ENCODE measurements at places on chromosomes 13 and 19.

- DNase-seq: no peak
Observed at GRCh38 chr19:8261347-8261746, 46.8 kb downstream of the CD320 start.

GRCh38 chr19:17721821-17722220, 2.5 kb downstream of the MAP1S start:
- DNase-seq: no peak

- DNase-seq: no peak
Observed at GRCh38 chr13:32889986-32890565, 126.1 kb upstream of the KL start.

DNA sequence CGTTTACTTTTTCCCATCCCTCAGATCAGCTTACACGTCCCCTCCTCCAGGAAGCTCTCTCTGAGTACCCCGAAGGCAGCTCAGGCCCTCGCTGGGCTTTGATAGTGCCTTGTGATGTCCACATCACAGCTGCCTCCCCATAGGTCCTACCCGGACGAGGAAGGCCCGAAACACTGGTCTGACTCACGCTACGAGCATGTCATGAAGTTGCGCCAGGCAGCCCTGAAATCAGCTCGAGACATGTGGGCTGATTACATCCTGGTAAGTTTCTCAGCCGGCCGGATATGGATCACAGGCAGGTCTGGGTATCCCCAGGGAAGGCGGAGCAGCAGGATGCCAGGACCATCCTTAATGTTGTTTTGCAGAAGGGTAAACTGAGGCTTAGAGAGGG, 4.8 kb downstream of the COLGALT1 start:
- no peak for DNase-seq

DNA sequence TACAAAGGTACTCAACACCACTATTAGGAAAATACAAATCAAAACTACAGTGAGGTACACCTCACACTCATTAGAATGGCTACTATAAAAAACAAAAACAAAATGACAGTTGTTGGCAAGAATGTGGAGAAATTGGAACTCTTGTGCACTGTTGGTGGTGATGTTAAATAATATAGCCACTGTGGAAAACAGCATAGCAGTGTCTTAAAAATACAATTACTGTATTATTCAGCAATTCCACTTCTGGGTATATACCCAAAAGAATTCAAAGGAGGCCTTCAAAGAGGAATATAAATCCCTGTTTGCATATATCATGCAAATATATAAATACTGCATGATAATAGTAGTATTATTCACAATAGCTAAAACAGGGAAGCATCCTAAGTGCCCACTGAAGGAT, 66.8 kb downstream of the CDK8 start:
- no peak for DNase-seq

GRCh38 chr13:98677398-98677797, 75.1 kb downstream of the SLC15A1 start:
- no peak for DNase-seq

DNA sequence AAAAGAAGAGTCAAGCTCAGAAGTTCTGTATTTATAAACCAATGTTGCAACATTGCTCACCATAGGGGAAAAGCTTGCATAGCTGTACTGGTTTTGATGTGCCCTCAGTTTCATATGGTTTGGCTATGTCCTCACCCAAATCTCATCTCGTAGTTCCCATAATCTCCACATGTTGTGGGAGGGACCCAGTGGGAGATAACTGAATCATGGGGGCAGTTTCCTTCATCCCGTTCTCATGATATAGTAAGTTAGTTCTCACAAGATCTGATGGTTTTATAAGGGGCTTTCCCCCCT, 73.9 kb downstream of the TNFRSF19 start:
- DNase-seq: no peak

GRCh38 chr19:10923260-10924112, 5.0 kb downstream of the YIPF2 start:
- no peak for DNase-seq

- no peak for DNase-seq
Observed at GRCh38 chr19:1085676-1086442, 9.3 kb downstream of the POLR2E start.

DNA sequence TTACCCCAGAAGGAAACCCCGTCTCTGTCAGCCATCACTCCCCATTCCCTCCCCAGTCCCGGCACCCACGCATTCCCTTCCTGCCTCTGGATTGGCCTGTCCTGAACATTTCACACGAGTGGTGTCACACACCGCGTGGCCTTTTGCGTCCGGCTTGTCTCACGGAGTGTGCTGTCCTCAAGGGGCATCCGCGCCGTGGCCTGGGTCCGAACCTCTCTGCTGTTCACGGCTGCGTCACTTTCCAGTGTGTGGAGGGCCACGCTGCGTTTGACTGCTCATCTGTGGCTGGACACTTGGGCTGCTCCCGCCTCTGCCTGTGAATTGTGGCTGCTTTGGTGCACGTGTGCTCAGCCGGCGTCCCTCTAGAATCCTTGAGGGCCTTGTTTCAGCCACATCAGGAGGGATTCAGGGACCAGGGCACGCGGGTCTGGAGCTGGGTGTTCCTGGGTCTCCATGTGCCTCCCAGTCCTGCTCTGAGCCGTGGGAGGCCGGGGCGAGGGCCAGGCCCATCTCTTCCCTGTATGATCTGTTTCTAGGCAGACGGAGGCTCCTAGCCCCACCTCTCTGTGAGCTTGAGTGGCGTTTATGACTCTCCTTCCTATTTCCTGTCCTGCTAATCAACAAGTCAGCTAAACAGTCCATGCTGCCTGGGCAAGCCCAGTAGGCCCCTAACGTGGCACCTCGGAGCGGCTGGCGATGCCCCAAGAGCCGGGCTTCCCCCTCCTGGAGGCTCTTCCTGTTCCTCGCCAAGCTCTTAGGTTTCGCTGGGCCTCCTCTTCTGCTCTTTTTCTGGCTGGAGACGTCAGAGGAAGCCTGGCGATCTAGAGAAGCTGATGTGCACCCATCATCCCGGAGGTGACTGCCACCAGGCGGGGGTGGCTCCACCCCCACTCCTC, 8.1 kb downstream of the STK11 start:
- no peak for DNase-seq
